ENCODE measurements at places on chromosomes 11 and 22.

DNA sequence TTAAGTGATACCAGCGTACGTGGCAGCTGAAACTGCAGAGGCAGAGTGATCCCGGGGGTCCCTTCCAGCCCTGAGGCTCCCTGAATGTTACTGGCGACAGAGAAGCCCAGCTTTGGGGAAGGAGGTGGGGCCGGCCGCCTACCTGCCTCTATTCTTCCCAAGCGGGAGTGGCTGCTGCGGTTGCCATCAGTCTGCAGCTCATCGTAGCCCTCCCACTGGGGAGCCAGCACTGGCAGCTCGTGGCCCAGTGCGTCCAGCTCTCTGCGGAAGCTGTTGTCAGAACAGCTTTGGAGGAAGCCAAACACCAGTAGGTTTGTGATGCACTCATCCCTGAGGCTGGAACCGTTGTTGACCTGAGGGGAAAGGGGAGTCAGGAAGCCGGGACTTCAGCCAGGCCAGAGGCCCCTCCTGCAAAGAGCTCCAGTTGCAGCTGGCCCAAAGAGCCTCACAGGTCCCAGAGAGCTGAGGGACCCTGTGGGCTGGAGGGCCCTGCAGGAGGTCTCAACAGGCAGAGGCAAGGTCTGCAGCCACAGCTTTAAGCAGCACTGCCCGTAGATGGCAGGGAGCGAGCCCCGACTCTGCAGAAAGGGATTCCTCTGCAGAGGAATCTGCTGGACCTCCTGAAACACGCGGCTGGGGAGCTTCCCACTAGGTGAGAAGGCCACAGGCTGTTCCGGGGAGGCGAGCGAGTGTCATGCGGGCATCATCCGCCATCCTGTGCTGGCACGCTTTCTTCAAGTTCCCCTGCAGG, 30.4 kb downstream of the BID start:
- DNase-seq: peak; percentile 24

DNA sequence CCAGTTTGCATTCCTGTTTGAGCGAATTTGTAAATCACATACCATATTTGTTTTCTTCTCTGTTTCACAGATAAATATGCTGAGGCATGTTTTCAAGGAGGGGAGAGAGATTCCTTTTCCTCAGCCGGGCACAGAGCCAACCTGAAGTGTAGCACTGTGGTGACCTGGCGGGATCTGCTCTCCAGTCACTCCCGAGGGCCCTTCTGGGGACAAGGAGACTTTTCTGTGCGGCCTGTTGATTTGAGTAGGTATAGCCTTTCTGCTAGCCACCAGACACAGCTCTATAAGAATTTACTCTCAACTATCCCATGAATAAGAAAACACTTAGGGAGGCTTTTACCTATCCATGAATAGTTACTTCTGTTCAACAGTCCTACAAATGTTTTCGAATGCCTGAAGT, 63.5 kb upstream of the FDX1 start:
- no peak for DNase-seq

DNA sequence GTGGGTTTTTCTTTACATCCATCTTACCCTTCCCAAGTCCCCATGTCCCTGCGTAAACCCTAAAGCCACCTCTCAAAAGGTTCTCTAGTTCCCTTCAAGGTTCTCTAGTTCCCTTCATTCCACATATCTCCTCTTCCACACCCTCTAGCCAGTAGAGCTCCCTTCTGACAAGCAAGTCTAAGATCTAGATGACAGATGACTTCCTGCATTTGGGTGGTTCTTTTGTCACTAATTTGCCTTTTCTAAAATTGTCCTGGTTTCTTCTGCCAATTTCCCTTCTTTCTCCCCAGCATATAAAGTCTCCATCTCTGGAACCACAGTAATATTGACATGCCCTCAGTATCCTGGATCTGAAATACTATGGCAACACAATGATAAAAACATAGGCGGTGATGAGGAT, 7.8 kb downstream of the CD3E start:
- no peak for DNase-seq

DNA sequence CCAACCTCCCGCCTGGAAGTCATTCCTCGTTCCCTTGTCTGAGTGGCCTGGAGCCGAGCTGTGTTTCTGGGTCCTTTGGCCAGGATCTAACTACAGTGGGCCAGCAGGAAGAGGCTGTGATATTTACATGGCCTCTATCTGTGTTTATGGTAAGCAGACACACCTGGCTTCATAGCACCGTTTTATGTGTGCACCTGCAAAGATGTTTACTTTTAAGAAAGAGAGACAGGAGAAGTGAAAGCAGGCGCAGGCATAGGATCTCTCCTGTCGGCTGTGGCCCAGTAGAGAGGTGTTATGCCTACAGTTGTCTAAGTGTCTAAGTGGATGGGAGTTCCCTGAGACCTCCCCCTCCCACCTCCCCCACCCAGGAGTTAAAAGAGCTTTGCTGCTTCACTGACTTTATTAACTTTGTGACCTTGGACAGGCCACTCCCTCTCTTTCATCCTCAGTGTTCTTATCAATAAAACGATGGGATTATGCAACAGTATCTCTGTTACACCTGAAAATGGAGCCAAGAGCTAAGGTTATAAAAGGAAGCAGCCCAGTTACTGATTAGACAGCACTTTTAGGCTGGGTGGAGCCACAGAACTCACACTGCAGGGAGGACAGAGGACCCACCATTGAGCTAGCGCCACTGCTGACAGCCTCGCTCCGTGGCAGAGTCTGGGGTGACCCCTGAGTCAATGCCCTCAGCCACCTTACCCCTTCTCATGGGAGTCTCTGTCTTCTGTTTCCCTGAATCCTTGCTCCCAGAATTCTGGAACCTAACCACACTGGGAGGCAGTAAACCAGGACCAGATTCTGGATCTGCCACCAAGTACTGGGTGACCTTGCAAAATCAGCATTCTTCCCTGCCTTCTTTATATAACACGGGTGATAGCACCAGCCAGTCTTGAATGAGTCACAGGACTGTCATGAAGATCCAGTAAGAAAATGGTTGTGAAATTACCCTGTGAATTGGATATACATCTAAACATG, 22.0 kb downstream of the ST14 start:
- DNase-seq: no peak

DNA sequence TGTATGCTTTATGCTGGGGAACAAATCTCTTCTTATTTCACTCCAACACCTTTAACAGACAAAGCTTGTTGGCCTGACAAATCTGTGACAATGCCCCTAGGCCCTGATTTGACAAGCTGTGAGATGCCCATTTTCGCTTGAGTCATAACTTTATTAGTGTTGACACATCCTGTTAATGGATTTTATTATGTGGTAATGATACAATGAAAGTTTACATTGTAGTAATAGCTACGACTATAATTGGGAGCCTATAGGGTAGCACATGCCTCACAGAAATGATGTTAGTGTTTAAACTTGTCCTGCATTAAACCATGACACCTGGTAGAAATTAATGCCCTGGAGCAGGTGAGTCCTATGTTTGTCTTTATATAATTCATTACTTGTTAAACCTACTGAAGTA, 3.3 kb upstream of the MMP10 start:
- no peak for DNase-seq

DNA sequence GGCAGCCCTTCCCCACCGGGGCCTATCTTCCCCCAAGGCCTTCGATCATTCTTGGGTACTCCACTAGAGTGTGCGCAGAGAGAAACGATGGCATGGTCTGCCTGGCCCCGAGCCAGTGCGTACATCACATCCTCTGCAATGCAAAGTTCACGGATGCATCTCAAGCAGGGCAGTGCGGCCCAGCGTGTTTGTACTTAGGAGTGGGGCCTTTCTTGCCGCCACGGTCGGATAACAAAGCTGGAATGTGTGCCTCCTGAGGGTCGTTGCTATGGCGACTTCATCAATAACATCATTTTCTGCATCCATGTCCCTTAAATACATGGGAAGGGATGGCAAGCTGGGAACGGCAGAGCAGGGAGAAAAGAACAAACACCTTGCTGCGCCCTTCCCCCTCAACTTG, 73.9 kb downstream of the SCUBE1 start:
- DNase-seq: peak; percentile 58

Measured in retina (tissue), 1 donor.